ENCODE measurements at places on chromosomes 11 and 22.

DNA sequence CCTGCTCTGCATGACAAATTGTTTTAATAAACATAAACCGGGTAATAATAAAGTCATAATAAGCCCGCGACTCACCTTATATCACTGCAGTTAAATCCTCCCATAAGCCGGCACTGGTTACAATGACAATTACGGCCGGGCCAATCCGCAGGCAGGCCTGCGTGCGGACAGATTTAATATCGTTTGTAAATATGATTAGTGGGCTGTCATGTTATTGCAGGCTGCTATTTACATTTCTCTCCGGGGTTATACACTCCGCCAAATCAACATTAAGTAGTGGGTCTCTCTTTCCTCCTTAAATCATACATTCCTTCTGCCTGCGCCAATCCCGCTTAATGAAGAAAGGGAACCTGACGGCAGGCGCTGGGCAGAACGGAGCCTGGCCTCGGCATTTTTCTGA lies 51.8 kb upstream of the LMO1 start:
- no peak for DNase-seq

GRCh38 chr22:44550711-44551491 lies 52.9 kb upstream of the RTL6 start:
- DNase-seq: no peak

DNA sequence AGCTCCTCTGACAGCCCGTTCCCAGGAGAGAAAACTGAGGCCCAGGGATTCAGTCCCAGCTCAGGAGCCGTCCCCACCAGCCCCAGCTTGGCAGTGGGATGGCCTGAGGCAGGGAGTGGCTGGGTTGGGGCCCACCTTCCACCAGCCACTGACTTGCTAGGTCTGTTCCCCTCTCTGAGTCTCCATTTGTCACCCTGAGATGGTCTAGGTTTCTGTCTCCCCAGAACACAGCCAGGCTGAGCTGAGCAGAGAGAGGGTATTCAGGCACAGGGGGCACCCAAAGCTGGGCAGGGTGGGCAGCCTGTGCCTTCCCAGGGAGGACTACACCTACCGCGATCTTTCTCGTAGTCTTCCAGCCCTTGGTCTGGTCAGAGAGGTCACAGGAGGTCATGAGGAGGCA lies 95.7 kb downstream of the PDE2A start:
- no peak for DNase-seq

DNA sequence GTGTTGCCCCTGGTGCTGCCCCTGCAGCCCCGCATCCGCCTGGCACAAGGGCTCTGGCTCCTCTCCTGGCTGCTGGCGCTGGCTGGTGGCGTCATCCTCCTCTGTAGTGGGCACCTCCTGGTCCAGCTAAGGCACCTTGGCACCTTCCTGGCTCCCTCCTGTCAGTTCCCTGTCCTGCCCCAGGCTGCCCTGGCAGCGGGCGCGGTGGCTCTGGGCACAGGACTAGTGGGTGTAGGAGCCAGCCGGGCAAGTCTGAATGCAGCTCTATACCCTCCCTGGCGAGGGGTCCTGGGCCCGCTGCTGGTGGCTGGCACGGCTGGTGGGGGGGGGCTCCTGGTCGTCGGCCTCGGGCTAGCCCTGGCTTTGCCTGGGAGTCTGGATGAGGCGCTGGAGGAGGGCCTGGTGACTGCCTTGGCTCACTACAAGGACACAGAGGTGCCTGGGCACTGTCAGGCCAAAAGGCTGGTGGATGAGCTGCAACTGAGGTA lies 278 bp downstream of the ROM1 start:
- no peak for DNase-seq

DNA sequence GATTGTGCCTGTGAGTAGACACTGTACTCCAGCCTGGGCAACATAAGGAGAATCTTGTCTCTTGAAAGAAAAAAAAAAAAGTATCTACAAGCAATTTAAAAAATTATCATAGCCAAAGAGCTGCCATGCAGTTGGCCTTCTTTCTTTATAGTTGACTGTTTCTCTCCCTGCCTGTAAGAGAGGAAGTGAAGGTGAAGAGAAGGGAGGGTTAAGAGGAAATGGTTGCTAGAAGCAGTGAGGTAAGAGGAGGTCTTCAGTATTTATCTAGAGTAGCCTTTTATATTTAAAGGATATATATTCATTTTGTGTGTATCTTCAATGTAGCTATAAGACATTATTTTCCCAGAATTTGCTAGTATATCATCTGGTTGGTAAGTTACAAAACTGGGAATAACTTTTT lies 217.9 kb downstream of the TMEM135 start:
- DNase-seq: no peak

DNA sequence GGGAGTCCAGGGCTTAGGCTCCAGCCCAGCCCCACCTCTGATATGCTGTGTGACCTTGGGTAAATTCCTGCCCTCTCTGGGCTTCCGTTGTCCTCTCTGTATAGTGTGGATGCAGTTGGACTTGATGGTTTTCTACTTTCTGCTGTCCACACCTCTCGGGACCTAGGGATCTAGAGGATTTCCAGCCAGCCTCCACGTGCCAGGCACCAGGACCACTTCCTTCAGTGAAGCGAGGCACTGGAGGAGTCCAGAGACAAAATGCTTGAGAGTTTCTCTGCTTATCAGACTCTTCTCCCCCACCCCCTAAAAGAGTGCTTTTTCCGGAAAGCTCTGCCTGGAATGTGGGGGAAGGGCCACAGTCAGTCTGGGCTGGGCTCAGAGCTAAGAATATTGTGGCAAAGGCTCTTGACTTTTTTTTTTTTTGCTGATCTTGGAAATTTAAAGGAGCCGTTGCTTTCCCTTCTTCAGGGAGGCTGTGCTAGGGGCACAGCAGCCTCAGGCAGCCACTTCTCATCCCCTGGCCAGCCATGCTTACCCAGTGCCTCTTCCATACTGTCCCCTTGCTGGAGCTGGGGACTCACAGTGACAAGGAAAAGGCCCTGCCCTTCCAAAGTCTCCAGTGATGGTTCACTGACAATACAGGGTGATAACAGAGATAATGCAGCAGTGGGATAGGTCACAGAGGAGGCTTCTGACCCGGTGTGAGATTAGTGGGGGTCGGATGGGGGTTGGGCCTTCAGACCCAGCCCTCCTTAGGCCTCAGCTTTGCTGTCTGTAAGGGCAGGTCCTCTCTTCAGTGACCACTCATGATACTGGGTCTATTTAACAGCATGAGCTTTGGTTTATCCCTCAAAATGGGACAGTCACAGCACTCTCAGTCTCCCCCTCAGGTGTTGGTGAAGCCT lies 2.9 kb upstream of the SERPINH1 start:
- DNase-seq: no peak

DNA sequence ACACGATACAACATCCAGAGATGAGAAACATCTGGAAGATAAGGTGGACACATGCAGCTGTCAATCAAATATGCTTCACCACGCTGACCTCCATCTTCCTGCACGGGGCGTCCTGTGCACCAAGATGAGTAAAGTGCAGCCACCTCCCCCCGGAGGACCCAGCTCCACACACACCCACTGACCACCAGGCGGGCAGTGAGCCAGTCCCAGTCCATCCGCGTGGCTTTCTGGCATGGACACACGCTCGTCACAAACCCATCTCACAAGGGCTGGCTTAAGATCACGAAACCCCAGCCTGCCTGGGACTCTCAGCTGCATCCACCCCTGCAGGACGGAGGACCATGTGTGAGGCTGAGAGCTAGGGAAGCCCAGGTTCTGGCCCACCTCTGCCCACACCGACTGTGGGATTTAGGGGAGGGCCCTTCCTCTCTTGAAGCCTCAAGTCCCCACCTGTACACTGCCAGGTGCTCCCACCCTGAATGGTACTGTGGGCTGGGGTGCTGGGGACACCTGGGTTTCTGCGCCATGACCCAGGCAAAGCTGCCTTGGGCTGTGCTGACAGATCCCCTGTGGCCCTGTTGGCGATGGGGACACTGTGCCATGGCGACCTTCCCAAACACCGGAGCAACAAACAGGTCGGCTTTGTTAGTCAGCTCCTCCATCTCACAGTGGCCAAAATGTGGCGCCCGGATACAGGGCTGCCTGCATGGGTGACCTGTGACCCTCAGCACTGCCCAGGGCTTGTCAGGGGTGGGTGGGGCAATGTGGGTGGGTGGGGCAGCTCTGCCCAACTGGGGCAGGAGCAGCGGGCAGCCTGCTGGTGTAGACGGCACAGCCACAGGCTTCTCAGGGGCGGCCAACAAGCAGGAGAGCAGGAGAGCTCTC lies 629.0 kb downstream of the TBC1D22A start:
- no peak for DNase-seq

GRCh38 chr22:38718414-38718813 lies 12.7 kb downstream of the GTPBP1 start:
- no peak for DNase-seq

DNA sequence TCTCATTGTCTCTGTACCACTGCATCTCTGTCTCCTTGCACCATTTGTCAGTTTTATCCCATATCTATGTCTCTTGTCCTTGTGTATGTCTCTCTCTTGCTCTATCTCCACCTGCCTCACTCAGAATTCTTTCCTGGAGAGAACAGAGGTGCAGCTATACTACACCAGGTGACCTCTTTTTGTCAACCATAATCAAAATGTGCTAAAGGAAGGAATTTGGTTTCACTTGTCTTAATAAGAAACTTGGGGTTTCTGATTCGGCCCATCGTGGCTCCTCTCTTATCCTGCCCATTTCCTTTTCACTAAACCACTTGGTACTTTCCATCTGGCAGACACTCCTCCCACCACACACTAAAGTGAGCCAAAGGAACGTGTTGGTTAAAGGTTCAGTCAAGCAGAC lies 2.0 kb upstream of the C11orf42 start:
- DNase-seq: no peak

DNA sequence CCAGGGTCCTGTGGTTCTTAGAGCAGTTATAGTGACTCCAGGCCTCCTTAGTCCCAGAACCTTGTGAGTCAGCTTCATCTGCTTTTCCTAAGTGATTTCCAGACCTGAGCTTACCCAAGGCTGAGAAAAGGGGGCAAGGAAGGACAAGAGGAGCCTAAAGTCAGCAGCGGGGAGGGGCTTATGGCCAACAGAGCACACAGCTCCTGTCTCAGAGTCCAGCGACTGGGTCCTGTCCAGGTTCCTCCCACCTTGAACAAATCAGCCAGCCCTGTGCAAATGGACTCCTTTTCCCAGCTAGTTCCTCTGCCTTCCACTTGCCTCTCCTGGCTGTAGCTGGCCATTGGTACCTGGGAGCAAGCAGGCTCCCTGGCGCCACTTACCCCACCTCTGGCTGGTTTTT lies 10.9 kb downstream of the BACE1 start:
- no peak for DNase-seq

- no peak for DNase-seq
Observed at GRCh38 chr22:36113121-36113520, 47.4 kb downstream of the APOL3 start.

GRCh38 chr11:79525257-79525656 lies 84.4 kb upstream of the TENM4 start:
- no peak for DNase-seq

DNA sequence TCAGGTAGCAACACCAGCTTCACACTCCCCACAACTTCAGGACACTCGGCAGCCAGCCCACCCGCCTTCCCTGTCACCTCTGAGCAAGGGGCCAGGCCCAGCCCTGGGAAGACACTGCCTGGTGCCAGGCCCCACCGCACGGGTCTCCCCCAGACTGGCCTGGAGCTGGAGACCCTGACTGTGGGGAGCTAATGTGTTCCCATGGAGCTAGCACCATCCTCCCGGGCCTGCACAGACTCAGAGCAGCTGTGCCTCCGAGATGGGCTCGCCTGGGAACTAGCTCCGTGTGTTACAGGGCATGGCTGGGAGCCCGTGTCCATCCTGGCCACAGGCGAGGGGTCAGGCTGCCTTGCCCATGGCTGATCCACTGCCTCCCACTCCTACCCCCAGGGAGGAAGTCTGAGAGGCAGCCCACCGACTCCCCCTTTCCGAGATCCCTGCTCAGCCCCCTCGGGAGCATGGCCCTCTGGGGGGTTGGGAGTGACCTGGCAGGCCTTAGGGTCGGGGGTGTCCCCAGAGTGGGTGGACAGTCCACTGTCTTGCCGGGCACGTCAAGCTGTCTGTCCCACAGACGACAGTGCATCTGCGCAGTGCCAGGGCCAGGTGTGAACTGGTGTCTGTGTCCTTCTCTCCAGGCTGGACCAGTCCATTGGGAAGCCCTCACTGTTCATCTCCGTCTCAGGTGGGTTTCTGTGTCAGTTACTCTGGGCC lies 76.7 kb upstream of the KCNQ1OT1 start:
- DNase-seq: no peak

- DNase-seq: no peak
Observed at GRCh38 chr11:65383778-65384177, 1.3 kb upstream of the SLC25A45 start.

DNA sequence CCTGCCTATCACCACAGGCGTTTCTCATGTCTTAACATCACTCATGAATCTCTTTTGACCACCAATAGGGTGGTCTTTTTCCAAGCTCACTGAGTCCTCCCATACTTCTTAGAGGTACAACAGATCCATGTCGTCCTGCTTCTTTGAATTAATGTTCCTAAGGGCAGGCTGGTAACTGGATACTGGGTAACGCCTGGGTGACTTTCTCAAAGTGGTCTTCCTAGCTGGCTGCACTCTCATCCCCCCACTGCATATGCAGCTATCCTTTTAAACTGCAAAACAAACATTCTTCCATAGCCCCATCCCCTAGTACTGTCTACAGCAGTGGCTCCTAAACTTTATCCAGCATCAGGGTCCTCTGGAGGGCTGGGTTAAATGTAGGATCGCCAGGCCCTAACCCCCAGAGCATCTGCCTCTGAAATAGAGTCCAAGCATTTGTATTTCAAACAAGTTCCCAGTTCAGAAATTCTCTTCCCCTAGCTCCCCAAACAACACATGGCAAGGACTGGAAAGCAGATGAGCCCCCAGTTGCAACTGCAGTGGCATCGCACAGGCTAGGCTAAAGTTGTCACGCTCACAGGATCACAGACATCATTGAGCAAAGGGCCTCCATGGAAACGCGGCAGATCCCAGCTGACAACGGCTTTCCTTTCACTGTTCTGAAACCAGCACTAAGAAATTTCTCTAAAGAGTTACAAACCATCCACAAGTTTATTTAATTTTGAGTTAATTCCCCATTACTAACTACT lies 204.9 kb downstream of the LARGE1 start:
- DNase-seq: no peak

DNA sequence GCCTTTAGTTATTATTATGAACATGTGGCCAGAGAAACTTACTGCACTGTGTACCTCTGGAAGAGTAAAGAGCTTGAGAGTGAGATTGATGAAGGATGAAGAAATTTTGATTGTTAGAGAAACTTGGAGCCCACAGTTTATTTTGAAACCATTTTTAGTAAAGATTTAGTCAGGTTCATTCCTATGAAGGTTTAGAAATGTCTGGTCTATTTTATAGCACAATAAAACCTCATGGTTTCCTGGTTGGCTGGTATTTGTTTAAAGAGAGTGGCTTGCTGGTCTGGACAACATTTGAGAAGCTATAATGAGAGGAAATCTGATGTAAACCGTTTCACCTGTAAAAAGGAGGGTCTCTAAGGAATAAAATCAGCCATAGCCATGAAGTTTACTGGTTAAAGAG lies 8.8 kb upstream of the PDE3B start:
- DNase-seq: no peak

GRCh38 chr11:75816561-75817239 lies 1.7 kb downstream of the UVRAG start:
- peak; percentile 15 for DNase-seq

- DNase-seq: no peak
Observed at GRCh38 chr22:49616356-49617231, 211.1 kb downstream of the BRD1 start.

Data from GDM1 (cell line).